ENCODE measurements at places on chromosomes 12 and 14.

DNA sequence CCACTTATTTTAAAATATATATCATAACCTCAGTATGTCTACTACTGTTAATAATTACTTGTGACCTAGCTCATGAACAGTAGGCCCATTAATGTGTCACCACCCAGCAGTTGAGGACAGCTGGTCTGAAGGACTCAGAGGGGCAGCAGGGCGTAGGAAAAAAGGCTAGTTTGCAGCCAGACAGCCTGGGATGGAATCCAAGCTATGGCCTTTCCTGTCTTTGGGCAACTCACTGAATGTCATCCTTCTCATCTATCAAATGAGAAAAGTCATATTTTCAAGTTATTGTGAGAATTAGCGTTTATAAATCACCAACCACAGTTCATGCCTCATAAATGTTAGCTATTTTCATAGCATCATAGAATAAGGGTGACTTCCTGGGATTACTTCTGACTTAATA lies 12.3 kb downstream of the DENND5B start:
- DNase-seq: no peak

- no peak for DNase-seq
Observed at GRCh38 chr14:88852632-88853031, 28.2 kb downstream of the TTC8 start.

GRCh38 chr12:47864646-47865235 lies 40.1 kb downstream of the VDR start:
- DNase-seq: no peak

GRCh38 chr14:57057803-57058202 lies 210.9 kb downstream of the EXOC5 start:
- DNase-seq: no peak

DNA sequence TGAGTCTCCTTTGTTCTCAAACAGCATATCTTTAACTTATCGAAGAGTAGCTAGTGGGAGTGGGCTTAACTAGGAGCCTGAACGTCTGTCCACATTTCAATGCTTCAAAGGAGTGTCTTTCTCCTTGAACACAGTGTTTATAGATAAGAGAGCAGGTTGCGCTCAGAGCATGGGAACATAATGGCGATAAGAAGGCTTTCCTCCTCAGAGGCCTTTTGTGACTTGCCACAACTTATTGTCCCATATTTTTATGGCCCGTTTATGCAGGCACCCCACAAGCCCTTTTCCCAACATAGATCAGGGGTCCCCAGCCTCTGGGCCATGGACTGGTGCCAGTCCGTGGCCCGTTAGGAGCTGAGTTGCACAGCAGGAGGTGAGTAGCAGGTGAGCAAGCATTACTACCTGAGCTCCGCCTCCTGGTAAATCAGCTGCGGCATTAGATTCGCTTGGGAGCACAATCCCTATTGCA lies 2.6 kb upstream of the DDX47 start:
- DNase-seq: no peak

DNA sequence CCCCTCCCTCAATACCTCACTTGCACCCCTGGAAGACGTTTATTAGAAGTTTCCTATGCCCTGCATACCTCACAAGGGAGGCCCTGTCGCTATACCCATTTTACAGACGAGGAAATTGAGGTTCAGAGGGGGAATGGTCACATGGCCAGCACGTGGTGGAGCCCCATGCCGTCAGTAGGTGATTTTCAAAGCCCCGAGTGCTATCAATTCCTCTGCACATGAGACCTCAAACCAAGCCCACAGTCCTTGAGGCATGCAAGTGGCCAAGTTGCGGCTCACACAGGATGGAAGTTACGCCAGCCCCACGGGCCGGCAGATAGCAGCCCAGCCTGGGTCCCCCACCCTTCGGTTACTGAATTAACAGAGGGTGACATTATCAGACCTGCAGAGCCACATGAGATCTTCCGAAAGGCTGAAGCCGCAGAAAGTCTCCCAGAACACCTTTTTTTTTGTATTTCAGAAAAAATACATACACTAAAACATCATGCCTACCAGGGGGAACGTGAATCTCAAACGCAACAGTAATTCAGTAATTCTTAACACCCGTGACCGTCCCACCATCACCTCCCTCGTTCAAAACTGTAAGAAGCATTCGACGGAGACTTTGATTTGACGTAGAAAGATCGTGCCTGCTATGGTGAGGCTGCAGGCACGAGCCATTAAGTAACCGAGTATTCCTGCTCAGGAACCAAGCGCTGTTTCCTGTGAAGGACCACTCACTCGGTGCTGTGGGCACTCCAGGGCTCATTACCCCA lies 129.0 kb downstream of the RFLNA start:
- no peak for DNase-seq

- no peak for DNase-seq
Observed at GRCh38 chr14:56153267-56153666, 35.1 kb downstream of the PELI2 start.

DNA sequence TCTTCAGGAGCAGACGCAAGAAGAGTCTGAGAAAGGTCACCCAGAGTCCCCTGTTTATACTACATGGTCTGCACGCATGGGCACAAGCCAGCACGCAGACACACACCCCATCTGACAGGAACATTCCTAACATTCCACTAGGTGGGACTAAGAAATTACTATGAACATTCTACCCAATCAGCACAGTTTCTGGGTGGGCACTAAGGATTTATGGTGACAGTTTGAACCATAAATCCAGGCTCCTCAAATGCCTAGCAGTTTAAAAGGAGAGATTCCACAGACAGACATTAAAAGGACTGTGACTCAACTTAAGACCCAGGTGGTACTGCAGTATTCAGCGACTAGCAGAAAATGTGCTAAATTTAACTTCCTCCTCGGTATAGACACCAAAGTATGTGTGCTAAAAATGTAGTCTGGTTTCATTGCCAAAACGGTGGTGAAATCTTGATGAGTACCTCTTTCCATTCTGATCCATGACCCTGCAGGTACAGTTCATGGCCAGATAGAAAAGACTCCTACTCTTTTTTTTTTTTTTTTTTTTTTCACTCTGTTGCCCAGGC lies 16.2 kb downstream of the ABHD4 start:
- no peak for DNase-seq

GRCh38 chr12:47736877-47737676 lies 11.8 kb upstream of the ENDOU start:
- no peak for DNase-seq

GRCh38 chr14:32403688-32404087 lies 74.6 kb downstream of the AKAP6 start:
- DNase-seq: no peak

DNA sequence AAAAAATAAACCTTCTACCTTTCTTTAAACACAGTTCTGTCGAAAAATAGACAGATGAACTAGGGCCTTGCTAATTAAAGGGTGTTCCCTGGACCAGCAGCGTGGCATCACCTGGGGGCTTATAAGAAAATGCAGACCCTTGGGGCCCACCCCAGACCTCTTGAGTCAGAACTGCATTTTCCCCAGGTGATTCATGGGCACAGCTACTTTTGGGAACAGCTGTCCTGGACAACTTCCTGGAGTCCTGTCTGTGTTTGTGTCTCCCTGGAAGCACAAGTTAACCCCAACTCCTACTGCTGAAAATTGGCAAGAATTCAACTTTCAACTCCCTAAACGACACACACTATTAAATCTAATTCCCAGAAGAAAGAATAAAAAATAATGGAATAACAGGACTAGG lies 17.8 kb downstream of the FBLN5 start:
- DNase-seq: no peak

DNA sequence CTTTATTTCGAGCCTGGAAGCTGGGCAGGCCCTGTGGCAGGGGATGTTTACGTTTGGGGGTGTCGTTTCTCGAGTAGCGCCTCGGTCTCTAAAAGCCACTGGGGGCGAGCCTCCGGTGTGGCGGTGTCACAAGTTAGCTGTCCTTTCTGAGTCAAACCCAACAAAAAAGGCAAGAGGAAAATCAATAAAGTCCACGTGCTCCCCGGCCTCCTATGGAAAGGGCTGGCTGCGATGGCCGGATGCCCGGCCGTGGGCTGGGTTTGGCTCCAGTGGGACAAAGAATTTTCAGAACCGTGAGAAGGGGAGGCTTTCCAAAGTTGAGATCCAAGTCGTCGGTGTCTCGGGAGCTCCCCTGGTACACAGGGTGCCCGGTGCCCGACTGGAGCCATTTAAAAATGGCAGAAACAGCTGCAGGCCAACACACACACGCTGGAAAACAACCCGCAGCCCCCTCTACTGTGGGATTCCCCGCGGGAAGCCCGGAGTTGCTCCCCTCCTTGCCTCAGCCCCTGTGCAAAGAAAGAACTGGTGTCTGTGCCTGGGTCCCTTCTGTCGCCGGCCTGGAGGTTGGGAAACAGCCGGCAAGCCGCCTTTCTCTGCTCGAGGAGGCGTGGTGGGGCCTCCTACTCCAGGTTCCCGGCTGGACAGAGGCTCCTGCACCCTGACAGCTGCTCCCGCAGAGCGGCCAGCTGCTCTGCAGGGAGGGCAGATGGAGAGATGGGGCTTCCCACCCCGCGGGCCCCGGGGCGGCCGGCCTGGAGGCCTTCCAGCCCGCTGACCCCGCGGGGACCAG lies 1.9 kb downstream of the BCL7A start:
- DNase-seq: no peak

- no peak for DNase-seq
Observed at GRCh38 chr12:82893896-82894295, 207.2 kb downstream of the TMTC2 start.

DNA sequence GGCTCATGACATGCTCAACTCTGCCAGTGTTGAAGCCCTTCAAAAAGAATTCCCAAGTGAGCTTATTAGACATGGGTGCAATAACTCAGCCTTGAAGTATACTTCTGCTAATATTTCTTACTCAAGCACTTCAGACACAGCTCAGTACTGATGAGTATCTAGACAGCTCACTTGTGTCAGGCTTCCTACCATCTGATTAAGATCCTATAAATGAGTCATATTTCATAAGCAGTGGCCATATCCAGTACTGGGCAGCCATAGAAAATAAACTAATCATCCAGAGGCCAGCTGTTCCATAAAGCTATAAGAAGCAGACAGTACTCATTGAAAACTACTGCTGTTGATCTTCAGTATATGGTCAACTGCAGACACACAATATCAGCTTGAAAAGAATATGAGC lies 12.9 kb downstream of the FSCB start:
- no peak for DNase-seq

- no peak for DNase-seq
Observed at GRCh38 chr12:69623970-69624369, 13.3 kb upstream of the LRRC10 start.

DNA sequence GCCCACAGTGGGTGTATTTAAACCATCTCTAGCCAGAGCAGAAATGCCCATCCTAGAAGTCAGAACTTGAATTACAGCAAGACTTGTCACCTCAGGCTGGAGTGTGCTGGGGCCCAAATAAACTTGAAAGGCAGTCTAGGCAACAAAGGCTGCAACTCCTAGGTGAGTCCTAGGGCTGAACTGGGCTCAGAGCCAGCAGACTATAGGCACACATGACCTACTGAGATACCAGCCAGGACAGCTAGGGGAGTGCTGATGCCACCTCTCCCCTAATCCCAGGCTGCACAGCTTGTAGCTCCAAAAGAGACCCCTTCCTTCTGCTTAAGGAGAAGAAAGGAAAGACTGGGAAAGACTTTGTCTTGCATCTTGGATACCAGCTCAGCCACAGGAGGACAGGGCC lies 106.0 kb downstream of the TXNDC16 start:
- DNase-seq: no peak

- DNase-seq: no peak
Observed at GRCh38 chr12:86376052-86376451, 119.9 kb upstream of the MGAT4C start.

DNA sequence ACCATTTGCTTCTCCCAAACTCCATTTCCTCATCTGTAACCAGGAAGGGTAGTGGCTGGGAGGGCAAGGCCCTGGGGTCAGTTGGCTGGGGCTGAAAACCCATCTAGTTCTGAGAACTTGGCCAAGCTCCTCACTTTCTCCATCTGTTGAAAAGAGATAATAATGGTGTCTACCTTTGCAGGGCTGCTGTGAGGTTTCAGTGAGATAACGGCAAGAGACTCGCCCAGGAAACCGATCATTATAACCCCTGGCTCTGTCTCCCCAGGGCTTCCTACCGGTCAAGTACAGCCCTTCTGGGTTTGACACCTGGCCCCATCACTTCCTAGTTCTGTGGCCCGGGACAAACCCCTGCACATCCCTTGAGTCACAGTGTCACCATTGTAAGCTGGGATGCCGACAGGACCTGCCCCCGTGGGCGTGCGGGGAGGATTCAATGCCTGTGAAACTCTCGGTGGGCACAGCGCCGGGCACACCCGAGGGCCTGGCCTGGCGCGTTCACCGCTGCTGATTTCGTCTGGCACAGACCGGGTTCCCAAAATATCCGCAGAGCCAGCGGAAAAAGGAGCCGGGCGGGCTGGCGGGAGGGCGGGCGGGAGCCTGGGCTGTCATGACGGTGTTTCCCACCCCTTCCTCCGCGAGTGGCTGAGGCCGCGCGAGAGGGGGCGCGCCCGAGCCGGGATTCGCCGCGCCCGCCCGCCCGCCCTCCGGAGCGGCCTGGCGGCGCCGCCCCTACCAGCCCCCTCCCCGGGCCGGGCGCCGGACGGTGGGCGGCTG lies 4.4 kb downstream of the KMT5A start:
- DNase-seq: no peak

DNA sequence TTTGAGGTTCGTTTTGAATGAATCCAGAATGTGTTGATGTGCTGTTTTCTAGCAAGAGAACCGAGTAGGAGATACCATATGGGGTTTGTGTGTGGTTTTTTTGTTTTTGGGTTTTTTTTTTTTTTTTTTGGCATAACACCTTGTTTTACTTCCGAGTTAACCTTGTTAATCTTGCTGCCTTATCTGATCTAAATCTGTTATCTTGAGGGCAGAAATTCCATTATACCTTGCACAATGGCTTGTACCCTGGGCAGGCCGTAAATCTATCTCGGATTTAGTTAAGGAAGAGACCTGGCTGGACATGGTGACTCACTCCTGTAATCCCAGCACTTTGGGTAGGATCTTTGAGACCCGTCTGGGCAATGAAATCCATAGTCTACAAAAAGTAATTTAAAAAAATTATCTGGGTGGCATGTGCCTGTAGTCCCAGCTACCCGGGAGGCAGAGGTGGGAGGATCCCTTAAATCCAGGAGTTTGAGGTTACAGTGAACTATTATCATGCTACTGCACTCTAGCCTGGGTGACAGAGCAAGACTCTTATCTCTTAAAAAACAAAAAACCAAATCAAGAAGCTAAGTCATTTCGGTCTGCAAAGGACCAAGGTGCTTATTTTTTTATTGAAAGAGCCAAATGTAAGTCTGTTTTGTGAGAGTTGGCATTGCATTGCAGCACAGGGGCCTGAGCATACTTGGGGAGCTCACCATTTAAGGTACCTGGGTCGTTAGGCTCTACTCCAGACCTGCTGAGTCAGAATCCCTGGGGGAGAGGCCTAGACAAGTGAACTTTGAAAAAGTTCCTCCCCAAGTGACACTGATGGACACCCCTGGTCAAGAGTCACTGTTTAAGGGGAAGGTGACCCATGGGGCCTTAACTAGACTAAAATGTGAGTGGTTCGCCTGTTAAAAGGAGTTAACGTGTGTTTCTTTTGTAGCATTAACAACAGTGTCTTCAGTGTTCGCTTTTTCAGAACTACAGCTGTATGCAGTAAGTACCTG lies 6.7 kb downstream of the DLST start:
- DNase-seq: no peak

DNA sequence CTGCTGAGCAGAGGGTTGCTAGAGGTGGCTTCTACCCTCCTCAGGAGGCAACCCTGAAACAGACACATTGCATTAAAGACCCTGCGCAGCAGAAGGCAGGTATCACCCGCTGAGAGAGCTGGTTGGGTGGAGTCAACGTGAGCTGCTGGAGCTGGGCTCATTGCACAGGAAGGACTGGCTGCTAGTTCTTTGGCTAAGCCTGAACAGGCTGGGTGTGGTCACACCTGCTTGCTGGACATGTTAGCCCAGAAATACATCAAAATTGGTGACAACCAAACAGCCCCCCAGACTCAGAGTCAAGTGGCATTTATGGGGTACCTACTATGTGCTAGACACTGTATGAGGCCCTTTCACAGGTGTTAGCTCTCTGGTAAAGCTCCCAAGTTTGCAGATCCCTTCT lies 33.8 kb upstream of the IRF2BPL start:
- DNase-seq: no peak
